SK-MEL-5 (cell line): ENCODE measurements at places on chromosomes 11 and 22. TPM values are rescaled to one million over a fixed set of nuclear protein-coding genes. Genes with fewer than 3 reads are reported as not detected.
A peak's percentile ranks its signal among the peaks of the same experiment; 100 is the strongest.

Gene GAL3ST1
- total RNA-seq, result 0.55 and 0.96 TPM in 2 replicates

Gene FADS3
- total RNA-seq, result 26.6 and 28.6 TPM in 2 replicates

Gene HPS4
- total RNA-seq, result 351 and 357 TPM in 2 replicates

Gene OR56A1
- total RNA-seq, result not detected in 2 replicates

Gene LRRC10B
- not detected in 2 replicates for total RNA-seq

Gene DLG2
- not detected in 2 replicates for total RNA-seq

Gene GNAZ
- 3.6 and 3.9 TPM in 2 replicates for total RNA-seq

Gene EIF4G2
- total RNA-seq, result 934 and 959 TPM in 2 replicates

Gene TEAD1
- total RNA-seq, result 55.0 and 68.3 TPM in 2 replicates

Gene SPCS2
- total RNA-seq, result 166 and 168 TPM in 2 replicates

DNA sequence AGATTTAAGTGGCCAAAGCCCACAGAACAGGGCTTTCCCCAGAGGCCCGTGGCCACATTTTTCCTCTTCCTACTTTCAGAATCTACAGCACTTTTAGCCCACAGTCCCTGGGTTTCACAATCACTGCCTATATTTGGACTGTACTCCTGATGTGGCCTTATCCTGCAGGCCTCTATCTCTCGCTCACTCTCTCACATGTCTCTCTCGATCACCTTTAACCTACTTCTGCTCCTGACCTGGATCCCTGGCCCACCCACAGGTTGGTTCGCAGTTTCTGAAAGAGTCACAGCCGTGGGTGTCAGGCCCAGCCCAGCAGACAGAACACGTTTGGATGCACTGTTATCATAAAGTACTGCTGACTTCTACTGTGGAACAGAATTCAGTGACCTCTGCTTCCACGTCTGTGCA is 55.5 kb downstream of the LARGE1 start:
- no peak for DNase-seq

- no peak for DNase-seq
These were observed 33.0 kb upstream of the MYOD1 start for GRCh38 chr11:17686231-17686980.

DNA sequence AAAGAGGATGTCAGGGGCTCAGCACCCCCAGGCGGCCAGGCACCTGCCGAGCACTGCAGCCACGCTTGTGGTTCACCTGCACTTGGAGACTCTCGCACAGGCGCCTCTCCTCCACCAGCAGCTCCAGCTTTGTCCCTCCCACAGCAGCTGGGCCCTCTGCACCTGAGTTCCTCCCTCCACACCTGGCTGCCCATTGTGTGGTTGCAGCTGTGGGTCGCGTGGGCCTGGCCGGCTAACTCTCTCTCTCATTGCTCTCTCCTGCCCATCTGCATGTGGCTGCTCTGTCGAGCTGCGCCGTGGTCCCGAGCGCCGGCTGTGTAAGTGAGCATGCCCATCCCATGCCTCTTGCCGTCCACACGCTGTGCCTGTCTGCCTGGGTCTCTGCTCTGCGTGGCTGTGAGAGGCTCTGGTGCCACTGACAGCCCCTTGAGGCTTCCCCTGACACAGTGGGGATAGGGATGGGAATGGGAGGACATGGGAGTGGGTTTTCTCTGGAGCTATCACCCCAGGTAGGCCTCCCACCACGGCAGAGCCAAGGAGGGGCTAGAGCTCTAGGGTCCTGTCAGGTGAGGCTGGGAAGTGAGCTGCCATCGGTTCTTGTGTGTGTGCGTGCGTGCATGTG is 8.5 kb upstream of the ACR start:
- DNase-seq, result no peak

- DNase-seq, result no peak
These were observed 9.3 kb upstream of the ADAMTS15 start for GRCh38 chr11:130439160-130439519.

GRCh38 chr11:129242855-129243254 is 50.7 kb upstream of the ARHGAP32 start:
- DNase-seq, result no peak

- DNase-seq, result no peak
These were observed 57.7 kb downstream of the TRAF6 start for GRCh38 chr11:36452236-36452940.

- DNase-seq, result no peak
These were observed 20.8 kb downstream of the ANO1 start for GRCh38 chr11:70098936-70099335.

- peak; percentile 30 for DNase-seq
These were observed 7.9 kb upstream of the OR56B4 start for GRCh38 chr11:6099577-6099976.

DNA sequence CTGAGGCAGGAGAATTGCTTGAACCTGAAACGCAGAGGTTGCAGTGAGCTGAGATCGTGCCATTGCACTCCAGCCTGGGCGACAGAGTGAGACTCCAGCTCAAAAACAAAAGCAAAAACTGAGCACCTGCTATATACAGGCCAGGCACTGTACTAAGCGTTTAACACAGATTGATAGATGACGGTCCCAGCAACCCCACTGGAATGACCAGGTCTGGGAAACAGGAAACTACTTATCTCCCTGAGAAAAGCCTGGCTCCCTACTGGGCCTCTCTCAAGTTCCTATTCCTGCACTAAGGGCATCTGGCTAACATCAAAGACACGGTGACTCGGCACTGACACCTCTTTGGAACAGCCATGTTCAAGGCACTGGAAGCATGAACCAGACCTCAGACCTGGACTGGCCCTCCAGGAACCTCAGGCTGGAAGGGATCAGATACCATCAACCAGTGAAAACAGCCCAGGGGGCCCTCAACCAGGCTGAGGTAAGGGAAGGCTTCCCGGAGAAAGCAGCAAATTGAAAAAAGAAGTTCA is 16.6 kb downstream of the ARAP1 start:
- no peak for DNase-seq

GRCh38 chr11:2891326-2892214 is 6.0 kb upstream of the CDKN1C start:
- DNase-seq, result peak; percentile 28

DNA sequence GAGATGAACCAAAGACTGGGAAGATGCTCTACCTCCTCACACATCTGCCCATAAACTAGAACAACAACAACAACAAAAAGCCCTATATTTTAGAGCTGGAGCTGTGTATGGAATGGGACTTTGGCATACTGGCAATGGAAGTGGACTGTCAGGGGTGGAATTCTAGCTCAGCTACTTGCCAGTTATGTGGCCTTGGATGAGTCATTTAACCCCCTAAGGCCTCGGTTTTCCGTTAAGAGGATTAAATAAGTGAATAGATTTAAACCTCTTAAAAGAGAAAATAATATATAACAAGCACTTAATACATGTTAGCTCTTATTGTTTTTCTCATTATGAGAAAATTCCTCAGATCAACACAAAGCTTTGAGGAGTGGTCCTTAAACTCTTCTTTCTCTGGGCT is 195.0 kb downstream of the KIF18A start:
- no peak for DNase-seq

- no peak for DNase-seq
These were observed 21.6 kb downstream of the ARVCF start for GRCh38 chr22:19994851-19995610.

DNA sequence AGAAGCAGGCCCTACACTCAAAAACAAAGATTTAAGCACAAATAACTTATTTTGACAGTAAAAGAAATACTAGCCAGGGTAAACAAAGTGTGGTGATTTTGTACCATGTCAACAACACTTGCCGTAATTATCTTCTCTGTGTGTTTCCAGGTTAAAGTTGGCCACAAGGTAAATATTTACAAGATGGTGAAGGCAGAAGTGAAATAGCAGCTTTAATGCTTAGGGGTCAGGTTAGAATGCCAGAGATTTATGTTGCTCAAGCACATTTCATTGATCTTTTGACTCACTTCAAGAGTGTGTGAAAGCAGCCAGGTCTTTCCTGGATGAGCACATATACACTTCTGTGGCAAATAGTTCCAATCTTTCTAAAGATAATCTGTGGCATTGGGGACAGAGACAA is 270.2 kb upstream of the LUZP2 start:
- DNase-seq, result no peak

DNA sequence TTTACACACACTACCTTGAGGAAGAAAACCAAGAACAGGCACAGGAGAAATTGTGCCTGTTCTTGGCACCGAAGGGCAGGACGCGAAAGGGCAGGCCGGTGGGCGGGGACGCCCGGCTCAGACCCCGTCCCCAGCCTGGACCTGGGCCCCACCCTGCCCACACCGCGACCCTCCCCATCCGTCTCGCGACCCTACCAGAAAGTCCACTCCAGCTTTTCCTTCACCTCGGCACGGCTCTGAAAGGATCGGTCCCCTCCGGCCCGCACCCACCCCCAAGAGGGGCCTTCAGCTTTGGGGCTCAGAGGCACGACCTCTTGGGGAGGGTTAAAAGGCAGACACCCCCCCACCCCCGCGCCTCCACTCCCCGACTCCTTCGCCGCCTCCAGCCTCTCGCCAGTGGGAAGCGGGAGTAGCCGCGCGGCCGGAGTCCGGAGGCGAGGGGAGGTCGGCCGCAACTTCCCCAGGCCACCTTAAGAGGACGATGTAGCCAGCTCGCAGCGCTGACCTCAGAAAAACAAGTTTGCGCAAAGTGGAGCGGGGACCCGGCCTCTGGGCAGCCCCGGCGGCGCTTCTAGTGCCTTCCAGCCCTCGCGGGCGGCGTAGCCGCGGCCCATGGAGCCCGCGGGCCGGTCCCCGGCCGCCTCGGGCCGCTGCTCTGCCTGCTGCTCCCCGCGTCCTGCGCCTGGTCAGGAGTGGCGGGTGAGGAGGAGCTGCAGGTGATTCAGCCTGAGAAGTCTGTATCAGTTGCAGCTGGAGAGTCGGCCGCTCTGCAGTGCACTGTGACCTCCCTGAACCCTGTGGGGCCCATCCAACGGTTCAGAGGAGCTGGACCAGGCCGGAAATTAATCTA is 4.4 kb downstream of the SEC14L6 start:
- DNase-seq, result no peak

DNA sequence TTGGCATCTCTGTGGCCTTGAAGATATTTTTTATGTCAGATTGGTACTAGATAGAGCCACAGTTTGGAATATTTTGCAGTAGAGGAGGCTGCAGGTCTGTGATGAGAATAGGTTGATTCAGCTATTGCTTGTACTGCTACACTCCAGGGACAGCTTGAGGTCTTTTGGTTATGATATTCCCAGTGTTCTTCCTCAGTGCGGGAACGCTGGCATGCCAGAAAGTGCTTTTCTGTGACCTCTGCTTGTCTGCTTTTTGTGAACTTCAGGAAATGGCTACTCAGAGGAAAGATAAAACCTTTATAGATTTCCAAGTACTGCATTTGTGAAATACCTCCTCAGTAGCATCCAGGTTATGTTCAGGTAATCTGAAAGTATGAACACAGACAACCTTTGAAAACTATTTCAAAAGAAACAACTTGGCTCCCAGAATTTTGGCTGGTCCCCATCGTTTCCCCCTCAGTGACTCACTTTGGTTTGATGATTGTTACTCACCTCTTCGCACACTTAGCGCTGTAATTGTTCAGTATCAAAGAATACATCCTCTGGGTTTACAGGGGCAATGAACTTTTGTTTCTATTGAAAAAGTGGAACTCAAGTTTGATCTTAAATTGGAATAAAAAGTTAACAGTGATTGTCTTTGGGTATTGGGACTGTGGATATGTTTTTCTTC is 191.4 kb downstream of the HIPK3 start:
- DNase-seq, result no peak

DNA sequence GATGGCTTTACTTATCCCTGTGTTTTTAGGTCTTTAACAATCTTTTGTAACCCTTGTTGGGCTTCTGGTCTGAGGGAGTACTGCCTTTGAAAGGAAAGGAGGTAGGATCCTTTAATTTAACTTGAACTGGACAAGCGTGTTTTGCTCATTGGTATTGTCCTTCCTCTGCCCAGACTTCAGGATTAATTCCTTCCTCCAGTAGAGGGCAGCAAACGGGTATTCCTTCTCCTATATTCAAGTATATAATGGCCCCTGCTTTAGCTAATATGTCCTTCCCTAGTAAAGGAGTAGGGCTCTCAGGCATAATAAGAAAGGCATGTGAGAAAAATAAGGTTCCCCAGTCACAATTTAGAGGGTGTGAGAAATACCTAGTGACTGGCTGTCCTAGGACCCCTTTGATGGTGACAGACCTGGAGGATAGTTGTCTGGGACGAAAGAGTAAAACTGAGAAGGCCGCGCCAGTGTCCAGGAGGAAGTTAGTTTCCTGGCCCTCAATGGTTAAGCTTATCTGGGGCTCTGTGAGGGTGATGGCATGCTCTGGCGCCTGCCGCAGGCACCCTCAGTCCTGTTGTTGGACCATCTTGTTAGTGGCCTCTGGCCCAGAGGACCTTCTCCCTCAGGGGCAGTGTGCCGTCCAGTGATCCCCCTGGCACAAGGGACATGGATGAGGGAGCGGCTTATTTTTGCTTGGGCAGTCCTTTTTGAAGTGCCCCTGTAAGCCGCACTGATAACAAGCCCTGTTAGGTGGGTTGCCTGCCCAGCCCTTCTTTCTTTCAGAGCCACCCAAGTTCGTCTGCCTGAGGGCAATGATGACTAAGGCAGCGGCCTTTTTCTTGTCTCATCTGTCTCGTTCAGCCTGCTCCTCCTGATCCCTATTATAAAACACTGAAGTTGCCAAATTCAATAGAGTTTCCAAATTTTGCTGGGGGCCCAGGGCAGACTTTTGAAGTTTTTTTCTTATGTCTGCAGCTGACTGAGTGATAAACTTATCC is 51.8 kb downstream of the C11orf71 start:
- peak; percentile 73 for DNase-seq

GRCh38 chr22:30420347-30421125 is 5.0 kb upstream of the MTFP1 start:
- no peak for DNase-seq
